ENCODE measurements at places on chromosomes 3 and 15.

GRCh38 chr15:28079313-28079969 is 19.7 kb downstream of the OCA2 start:
- no peak for DNase-seq

- DNase-seq: no peak
These were observed 104.6 kb upstream of the ADAMTS9 start for GRCh38 chr3:64792445-64792844.

DNA sequence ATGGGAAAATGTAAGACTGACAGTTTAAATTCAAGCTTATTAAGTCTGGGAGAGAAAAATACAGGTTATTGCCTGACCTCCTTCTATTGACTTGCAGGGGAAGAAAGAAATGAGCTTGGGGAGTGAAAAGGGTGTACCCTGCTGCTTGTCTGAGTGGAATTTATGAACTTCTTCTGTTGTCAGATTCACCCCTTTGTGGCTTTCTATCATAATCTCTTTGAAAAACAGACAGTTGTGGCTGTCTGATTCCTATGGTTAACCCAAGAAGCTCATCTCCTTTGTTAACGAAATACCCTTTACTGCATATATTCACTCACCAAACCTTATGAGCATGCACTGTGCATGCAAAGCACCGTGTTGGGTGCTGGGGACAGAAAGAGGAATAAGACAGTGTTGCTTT is 22.5 kb downstream of the GPD1L start:
- no peak for DNase-seq

DNA sequence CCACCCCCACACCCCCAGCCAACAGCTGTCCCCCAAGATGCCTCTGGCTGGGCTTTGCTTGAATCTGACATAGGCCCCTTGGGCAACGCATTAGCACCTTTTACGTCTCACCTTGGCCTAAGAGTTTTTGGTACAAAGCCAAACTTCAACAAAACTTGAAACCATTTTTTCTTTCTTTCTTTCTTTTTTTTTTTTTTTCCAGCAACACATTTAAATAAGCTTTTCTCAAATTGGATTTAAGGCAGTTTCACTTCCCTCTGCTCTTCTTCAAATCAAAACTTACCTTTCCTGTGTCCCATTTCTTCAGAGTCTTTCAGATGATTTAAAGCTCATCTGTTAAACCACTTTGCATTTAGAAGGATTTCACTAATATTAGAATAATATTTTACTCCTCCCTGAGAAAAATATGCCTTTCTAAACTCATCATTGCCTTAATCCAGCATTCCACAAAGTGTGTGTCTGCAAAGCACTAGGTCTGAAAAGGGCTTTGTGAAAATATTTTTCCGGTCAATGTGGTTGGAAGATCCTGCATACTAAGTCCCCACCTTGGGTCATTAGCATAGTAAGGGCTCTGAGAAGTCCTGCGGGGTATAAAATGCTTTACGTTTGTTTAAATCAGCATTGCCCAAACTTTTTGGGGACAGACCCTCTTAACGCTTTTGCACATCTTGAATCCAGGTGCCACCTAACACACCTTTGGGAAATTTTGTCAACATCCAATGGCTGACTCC is 217.0 kb downstream of the TLE3 start:
- no peak for DNase-seq

- no peak for DNase-seq
These were observed 6.8 kb upstream of the NCKIPSD start for GRCh38 chr3:48692551-48692950.

DNA sequence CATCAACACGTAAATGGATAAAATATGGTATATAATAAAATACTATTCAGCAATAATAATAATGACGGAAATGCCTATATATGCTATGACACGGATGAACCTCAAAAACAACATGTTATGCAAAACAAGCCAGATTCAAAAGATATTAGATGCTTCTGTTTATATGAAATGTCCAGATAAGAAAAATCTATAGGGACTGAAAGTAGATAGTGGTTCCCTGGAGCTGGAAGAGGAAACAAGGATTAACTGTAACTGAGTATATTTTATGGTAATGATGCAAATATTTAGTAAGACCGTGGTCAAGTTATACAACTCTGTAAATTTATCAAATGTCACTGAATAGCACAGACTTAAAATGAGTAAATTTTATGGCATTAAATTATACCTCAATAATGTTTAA is 25.8 kb upstream of the WDR49 start:
- no peak for DNase-seq

Data from GM13976 (cell line).